ENCODE measurements at places on chromosomes 13 and 19.

GRCh38 chr13:44894001-44894770, 95.1 kb downstream of the NUFIP1 start:
- DNase-seq, result no peak

GRCh38 chr13:28286263-28286662, 147.9 kb downstream of the PAN3 start:
- DNase-seq, result no peak

GRCh38 chr13:47216176-47216822, 319.4 kb upstream of the HTR2A start:
- no peak for DNase-seq

DNA sequence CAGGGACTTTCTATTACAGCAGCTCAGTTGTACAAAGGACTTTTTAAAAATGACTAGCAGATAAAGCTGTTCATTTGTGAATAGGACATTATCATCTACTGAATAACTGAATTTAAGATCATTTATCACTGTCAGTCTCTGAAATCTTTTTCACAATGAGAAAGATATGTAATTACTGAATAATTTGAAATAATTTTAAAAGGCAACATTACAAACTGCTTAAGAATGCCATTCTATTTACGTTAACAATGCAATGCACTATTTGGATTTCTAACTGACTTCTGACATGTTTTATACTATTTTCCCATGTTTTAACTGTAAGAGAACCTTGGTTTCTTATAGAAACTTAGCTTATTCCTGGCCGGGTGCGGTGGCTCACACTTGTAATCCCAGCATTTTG, 2033.0 kb upstream of the PCDH20 start:
- no peak for DNase-seq

GRCh38 chr19:55247621-55248099, 11.2 kb downstream of the PPP6R1 start:
- DNase-seq, result no peak

DNA sequence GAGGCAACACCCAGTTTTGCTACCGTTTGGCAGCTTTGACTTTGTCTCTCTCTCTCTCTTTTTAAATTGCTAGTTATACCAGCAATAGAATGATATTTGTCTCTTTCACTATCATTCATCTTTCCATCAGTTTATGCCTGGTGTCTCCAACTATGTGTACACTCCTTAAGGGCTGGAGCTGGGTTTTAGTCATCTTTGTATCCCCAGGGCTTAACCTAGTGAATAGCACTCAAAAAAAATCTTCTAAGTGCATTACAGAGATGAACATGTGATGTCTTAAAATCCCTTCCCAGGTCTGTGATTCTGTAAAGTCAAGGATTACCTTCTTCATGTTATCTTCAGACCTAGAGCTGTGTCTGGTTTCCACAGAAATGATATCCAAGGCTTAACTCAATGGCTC, 7.8 kb upstream of the UBL3 start:
- DNase-seq, result no peak

DNA sequence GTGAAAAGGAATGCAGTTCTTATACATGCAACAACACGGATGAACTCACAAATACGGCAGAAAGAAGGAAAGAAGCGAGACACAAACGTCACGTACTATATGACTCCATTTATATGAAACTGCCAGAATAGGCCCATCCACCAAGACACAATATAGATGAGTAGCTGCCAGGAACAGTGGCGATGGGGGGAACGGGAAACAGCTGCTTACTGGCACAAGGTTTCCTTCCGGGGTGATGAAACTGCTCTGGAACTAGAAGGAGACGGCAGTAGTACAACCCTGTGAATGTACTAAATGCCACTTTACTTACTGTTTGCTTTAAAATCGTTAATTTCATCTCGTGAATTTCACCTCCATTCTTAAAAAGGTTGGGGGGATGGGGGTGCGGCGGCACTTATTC, 28.9 kb downstream of the MLLT1 start:
- no peak for DNase-seq

DNA sequence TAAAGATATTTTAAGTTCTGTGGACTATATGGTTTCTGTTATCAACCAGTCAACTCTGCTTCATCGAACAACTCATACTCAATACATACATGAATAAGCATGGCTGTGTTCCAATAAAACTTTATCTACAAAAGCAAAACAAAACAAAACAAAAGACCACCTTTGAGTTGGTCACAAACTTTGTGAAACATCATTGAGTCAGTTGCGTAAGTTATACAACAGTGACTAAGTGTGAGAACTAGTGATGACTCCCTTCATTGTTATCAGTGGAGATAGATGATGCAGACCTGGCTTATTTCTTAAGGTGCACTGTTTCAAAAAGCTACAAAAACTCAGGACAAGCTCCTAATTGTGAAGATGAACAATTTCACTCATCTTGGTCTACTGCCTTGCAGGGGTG, 14.5 kb upstream of the KLK4 start:
- DNase-seq, result no peak

DNA sequence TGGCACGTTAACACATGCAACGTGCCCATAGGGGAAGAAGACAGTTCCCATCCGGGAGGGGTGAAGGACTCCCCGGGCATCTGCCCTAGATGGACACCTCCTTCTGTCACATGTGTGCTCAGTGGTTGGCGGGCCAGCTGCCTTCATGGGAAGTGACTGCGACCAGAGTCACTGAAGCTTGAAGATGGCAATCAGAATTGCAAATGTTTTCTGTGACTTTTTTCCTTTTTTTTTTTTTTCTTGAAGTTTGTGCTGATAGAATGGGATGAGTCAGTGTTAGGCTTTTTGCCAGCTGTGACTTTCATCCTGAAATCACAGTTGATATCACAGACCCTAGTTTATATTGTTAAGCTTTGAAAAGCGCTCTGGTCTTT, 109.2 kb upstream of the MCF2L start:
- no peak for DNase-seq

- no peak for DNase-seq
These were observed 1.2 kb upstream of the GNG8 start for GRCh38 chr19:46637224-46637623.

- no peak for DNase-seq
These were observed 124.3 kb upstream of the GJB6 start for GRCh38 chr13:20356444-20356843.

DNA sequence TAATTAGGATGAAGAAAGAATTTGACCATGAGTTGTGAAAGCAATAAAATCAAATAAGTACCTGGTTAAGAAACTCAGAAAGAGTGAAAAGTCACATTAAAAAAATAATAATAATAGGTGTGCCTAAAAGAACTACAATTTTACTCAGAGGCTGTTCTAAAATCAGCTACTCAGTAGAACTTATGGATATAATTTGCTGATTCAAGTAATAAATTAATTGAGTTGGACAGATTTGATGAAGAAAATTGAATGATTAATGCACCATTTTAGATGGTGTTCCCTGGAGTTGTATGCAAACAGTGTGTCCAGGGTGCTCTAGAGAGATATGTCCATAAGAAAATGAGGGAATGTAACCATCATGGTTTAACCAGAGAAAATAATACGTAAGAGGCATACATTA, 2852.5 kb downstream of the PCDH9 start:
- DNase-seq, result no peak

- no peak for DNase-seq
These were observed 300.0 kb downstream of the SPRY2 start for GRCh38 chr13:80040981-80041317.

- no peak for DNase-seq
These were observed 808.6 kb upstream of the ARGLU1 start for GRCh38 chr13:107376341-107377125.

DNA sequence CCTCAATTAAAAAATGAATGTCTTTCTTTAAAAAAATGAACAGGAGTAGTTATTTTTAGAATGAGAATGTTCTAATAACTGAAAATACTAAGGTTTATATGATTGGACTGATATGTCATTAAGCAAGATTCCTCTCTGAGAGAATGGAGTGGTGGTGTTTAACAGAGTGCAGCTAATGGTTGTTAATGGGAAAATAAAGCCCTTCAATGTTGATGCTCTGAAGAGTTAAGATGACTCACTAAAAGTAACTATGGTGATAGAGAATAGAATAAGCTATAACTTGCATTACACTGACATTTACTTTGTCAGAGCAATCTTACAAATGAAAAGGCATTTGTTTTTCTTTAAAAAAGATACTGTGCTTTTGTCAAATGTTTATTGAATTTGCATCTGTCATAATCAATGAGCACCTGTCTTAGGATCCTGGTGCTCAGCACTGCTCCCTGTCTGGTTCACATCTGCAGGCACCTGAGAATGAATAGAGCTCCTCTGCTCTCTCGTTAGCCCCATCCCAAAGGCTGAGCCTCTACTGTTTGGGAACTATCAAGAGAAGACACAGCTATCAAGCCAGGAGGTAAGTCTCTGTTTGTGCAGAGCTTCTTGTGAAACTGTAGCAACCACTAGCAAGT, 15.1 kb downstream of the PABPC3 start:
- DNase-seq, result no peak

- DNase-seq, result no peak
These were observed 5.7 kb downstream of the ZNF431 start for GRCh38 chr19:21147540-21147939.

DNA sequence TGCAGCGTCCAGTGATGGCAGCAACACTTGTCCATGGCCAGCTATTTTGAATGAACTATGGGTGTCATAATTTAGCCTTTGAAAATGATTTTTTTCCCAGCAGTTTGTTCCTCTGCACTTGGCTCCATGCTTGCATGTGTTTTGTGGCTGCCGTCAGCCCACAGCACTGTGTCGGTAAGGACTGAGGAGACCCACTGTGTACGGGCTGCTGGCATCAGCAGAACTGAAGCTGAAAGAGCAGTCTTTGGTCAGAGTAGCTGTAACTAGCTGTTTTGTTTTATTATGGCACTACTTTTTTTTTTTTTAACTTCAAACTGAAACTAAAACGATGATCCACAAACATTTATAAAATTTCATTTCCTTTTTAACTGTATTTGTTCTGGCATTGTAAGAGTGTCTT, 50.3 kb upstream of the TEX29 start:
- DNase-seq, result no peak

Data from midbrain (tissue), 1 donor.